K562 (cell line): ENCODE measurements at places on chromosomes 1 and 21.

DNA sequence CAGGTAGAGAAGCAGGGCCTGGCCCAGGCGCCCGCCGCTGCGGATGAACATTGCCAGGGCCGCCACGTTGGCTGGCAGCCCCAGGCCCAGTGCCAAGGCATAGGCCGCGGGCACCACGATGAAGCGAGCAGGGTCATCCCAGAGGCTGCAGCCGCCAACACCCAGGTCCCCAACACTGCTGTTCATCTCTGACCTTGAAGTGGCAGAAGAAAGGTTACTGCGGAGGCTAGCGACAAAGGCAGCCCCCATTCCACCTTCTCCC, 8.0 kb downstream of the TMEM35B start:
- no peak for DNase-seq

- peak; percentile 24 for DNase-seq
These were observed 17.0 kb downstream of the AGT start for GRCh38 chr1:230696722-230697437.

DNA sequence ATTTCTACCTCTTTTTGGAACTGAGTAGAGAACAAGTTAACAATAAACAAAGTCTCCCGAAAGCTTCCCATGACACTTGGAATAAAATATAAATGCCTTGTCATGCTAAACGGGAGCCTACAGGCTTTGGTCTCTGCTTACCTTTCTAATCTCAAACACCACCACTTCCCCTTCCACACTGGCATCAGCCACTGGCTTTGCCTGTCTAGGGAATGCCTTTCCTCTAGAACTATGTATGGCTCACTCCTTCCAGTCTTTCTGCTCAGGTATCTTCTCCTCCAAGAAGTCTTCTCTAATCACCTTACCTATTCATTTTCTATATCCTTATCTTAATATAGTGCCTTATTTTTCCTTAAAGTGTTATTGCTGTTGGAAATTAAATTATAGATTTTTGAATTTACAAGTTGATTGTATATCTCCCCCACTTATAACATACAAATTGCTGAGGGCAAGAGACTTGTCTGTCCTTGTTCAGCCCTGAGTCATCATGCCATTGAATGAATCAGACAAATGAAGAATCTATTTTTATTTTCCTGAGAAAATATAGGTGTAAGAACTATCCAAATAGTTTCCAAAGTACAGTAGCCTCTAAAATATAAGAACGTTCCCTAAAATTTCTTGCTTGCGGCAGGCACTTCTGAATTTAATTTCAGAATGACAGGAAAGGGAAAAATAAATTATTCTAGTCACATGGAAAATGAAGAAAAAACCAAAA, 119.2 kb downstream of the TM2D1 start:
- DNase-seq: no peak

DNA sequence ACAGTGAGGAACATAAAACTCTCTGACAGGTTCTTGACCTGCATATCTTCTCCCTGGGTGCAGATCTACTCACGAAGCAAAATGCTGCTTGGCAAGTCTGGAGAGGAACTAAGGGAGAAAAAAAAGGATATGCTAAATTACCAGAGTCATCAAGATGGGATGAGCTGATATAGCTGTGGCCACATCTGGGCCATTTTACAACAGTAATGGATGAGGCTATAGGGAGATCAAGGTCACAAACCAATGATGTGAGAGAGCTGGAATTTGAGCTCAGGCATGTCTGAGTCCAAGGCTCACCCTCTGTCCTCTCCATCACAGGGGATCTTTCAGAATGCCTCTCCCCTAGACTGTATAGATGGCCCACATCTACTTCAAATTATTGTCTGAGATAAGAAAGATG, 26.2 kb downstream of the ZMYND12 start:
- no peak for DNase-seq

DNA sequence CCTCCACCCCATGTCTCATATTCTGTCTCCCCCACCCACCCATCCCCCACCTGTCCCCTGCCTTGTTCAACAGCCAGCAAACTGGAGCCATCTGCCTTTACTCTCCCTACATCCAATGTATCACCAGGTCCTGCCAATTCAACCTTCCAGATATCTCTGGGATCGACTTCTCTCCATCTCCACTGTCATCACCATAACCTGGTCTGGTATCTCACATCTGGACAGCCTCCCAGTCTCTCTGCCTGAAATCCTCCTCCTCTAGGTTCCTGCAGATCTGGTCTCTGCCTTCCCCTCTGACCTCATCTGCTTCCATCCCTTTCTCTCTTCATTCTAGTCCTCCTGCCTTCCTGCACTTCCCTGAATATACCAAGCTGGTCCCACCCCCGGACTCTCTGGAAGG, 22.2 kb upstream of the CDCA8 start:
- no peak for DNase-seq

GRCh38 chr1:172252321-172252720, 168.2 kb upstream of the C1orf105 start:
- no peak for DNase-seq

DNA sequence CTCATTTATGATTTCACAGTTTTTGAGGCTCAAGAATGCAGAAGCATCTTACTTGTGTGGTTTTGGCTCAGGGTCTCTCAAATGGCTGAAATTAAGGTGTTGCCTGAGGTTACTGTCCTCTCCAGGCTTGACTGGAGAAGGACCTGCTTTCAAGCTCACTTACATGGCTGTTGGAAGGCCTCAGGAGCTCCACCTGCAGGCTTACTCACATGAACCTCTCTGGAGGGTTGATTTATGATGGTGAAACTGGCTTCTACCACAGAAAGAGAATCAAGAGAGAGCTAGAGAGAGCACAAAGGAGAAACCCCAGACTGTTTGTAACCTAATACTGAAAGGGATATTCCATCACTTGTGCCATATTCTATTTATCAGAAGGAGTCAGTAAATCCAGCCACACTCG, 6.2 kb upstream of the KCNK2 start:
- DNase-seq: peak; percentile 21

DNA sequence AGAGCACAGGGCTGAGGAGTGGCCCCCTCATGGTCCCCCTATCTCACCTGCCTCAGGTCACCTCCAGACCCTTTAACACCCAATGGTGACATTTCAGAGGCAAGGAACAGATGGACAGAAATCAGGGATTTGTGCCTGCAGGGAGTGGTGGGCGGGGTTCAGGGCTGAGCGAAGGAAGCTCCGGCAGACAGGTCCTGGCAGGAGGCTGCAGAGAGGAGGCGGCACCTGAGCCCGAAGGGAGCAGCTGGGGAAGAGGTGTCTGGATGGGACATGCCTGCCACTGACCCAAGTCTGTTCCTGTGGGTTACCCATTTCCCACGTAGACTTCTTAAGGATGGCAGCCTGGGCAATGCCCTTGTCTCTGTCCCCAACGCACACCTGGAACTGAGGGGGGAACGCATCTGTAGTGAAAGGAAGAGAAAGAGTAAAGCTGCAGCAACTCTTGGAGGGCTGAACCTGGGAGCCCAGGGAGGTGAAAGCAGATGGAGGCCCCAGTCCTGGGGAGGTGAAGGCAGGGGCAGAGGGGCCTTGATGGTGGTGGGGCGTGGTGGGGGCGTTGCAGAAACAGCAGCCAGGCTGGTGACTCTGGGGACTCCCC, 61.6 kb upstream of the ADARB1 start:
- DNase-seq: no peak

- DNase-seq: no peak
These were observed 178.9 kb downstream of the HS2ST1 start for GRCh38 chr1:87093286-87093685.

GRCh38 chr1:74467786-74468377, 44.5 kb downstream of the LRRC53 start:
- DNase-seq: no peak

DNA sequence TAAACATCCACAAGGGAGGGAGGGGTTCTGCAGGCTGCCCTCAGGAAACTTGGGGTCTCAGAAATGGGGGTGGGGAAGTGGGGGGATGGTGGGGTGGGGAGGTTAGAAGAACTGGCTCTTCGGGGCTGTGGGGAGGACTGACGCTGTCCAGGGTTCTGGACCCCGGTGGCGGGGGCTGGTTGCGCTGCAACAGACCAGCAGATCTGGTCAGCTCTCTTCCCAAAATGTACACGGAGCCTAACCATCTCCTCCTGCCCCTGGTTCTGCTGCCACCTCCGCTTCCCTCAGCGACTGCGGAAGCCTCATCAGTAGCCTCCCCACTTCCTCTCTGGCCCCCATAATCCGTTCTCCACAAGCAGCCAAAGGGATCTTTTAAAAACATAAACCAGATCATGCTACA, 29.3 kb upstream of the C1QA start:
- DNase-seq: peak; percentile 64

DNA sequence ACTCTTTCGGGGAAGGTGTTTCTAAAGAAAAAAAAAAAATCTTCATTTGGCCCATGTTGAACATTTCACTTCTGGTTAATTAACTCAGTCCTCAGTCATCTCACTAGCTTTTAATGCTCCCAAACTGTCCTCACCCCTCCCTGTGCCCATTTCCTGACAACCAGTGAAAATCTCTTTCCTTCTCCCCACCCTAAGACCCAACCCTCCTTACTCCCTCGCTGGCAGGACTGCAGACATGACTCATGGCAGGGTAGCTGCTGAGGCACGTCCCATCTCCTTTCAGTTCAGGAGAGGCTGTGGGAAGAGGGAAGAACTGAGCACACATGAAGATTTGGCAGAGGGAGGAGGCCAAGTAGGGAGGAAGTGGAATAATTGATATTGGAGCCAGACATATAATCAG, 12.6 kb downstream of the PKP1 start:
- no peak for DNase-seq

- no peak for DNase-seq
These were observed 20.0 kb downstream of the USP25 start for GRCh38 chr21:15749861-15750159.

- DNase-seq: no peak
These were observed 44.7 kb downstream of the PLEKHA6 start for GRCh38 chr1:204314893-204315658.

- DNase-seq: no peak
These were observed 203.6 kb downstream of the ROR1 start for GRCh38 chr1:63977466-63977865.

GRCh38 chr1:240869071-240869470, 257.1 kb upstream of the GREM2 start:
- no peak for DNase-seq

- no peak for DNase-seq
These were observed 40.4 kb upstream of the FRRS1 start for GRCh38 chr1:99806882-99807281.

- no peak for DNase-seq
These were observed 49.0 kb upstream of the OLFM3 start for GRCh38 chr1:102045752-102046151.

DNA sequence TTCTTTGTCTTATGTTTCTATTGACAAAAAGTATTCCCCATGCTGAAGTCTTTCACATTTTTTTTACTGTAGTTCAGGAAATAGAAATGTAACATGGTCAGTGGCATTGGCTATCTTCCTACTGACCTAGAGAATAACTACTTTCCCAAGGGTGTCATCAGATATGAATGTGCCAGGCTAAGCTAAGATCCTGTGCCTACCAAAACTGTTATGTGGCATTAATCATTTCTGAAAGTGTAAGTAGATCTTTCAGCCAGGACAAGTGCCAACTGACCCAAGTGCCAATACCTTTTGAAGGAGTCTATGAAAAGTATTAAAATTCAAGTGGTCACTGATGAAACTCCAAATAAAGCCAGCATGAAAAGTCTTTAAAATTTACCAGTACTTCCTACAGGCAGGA, 165.3 kb downstream of the TNFSF18 start:
- DNase-seq: no peak

GRCh38 chr1:16146279-16147155, 9.4 kb downstream of the EPHA2 start:
- peak; percentile 98 for DNase-seq

DNA sequence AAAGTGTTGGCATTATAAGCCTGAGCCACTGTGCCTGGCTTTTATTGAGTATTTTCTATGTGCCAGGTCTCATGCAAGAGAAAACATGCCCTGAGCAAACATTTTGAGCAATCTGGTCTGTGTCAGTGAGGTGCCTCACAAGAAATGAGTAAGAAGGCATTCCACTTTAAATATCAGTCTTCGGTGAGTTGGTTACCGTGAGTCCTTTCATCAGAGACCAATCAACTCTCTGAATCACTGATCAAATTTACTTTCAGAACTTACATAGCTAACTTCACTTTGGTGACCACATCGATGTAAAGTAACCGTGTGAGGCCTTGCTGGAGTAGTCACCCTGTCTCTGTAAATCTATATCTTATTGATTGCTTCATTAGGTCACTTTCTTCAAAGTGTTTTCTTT, 14.3 kb upstream of the DDX59 start:
- DNase-seq: no peak

GRCh38 chr1:82108843-82109242, 308.1 kb downstream of the ADGRL2 start:
- DNase-seq: no peak

GRCh38 chr1:215595231-215595630, 28.1 kb downstream of the KCTD3 start:
- no peak for DNase-seq

DNA sequence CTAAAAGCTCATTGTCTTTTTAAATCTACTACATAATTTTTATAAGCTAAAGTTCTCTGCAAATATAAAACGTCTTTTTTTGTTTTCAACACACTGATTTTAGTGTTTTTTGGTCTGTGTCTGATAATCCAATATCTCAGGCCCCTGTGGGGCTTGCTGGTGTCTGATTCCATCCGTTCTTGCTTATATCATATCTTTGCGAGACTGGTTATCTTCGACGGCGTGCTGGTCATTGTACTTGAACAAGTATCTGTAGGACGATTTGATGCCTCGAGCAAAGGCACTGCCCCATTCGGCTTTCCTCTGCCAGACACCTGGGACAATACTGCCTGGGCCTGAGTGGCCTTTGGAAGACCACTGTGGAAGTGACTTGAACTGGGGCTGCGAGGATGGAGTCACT, 18.4 kb upstream of the TTLL10 start:
- no peak for DNase-seq

GRCh38 chr1:157091186-157091585, 8.4 kb downstream of the ETV3L start:
- no peak for DNase-seq

- DNase-seq: no peak
These were observed 60.4 kb downstream of the ENAH start for GRCh38 chr1:225592362-225593025.

DNA sequence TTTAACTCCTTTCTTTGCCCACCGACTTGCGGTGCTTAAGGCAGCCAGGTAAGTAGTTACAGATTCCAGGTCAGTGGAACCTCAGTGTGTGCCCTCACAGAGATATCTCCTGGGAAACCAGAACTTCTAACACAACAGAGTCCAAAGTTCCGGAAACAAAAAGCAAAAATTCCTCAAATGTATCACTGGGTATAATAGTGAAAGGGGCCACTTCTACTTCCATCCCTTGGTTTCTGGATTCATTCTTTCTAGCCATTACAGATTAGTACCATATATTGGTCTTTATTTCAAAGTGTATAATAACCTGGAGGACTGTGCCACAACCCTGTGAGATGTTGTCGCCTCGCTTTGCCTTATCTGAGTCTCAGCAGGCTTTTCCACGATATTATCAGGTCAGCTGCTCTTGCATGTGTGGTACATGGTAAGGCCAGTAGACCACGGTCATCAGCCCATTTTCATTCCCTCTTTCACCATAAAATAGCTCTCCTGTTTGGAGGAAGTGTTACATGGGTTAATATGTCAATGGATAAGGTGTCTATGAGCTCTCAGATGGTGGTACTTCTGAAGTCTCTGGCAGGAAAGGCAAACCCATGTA, 14.9 kb upstream of the VASH2 start:
- DNase-seq: no peak
